IPS-NIHi11 (cell line): ENCODE measurements at places on chromosomes 6 and 20.

GRCh38 chr6:112911959-112912358 is 564.8 kb downstream of the RFPL4B start:
- DNase-seq, result no peak

- peak; percentile 84 for DNase-seq
These were observed 9.9 kb downstream of the BCL2L1 start for GRCh38 chr20:31712564-31713311.

DNA sequence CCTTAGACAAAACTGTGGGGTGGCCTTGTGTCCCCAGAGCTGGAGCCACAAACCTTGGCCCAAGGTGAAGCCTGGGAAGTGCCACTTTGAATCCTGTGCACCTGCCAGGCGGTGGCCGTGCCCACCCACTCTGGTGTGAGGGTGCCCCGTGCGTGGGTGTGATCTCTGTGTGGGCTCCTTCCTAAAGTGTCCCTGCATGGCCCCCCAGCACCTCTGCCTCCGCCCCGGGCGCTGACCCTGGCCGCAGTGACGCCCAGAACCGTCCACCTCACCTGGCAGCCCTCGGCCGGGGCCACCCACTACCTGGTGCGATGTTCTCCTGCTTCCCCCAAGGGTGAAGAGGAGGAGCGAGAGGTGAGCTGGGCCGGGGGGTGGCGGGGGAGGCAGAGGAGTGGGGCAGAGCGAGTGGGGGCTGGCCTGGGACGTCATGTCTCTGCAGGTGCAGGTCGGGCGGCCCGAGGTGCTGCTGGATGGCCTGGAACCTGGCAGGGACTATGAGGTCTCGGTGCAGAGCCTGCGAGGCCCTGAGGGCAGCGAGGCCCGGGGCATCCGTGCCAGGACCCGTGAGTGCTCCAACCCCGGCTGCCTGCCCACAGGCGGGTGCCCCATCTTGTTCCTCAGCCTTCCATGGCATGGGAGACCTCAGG is 18.3 kb downstream of the COL20A1 start:
- DNase-seq, result no peak

- no peak for DNase-seq
These were observed 69.0 kb downstream of the SLC22A3 start for GRCh38 chr6:160417146-160417545.
